ENCODE measurements at places on chromosomes 2 and 18.

DNA sequence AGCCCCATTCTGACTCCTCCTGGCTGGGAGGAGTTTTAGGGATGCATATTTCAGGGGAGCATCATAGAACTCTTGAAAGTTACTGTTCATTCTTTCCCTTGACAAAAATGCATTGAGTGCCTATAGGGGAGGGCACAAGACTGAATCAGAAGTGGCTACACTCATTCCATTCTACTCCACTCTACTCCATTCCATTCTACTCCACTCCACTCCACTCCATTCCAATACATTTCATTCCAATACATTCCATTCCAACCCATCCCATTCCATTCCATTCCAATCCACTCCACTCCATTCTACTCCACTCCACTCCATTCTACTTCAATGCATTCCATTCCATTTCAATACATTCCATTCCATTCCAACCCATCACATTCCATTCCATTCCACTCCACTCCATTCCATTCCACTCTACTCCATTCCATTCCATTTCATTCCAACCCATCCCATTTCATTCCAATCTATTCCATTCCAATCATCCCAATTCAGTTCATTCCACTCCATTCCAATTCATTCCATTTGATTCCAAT is 110.8 kb downstream of the LOXHD1 start:
- no peak for DNase-seq

- no peak for DNase-seq
These were observed 22.4 kb downstream of the MAL start for GRCh38 chr2:95047629-95048510.

- no peak for DNase-seq
These were observed 34.1 kb downstream of the PARD6G start for GRCh38 chr18:80213182-80213581.

DNA sequence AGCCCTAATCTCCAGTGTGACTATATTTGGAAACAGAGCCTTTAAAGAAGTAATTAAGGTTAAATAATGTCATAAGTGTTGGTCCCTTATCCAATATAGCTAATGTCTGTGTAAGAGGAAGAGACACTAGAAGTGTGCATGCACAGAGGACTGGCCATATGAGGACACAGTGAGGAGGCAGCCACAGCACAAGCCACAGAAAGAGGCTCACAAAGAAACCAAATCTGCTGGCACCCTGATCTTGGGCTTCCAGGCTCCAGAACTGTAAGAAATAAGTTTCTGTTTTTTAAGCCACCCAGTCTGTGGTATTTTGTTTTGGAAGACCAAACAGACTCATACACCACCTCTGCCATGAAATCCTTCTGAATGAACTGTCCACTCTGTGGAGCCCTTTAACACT is 186.4 kb upstream of the SLC39A10 start:
- DNase-seq = no peak

Data from ELR (cell line).